ENCODE measurements at places on chromosomes 1 and 21. TPM values are rescaled to one million over a fixed set of nuclear protein-coding genes. Genes with fewer than 3 reads are reported as not detected.

The IFNLR1 gene
- 5.9 TPM for polyA plus RNA-seq

The NBPF4 gene
- not detected for polyA plus RNA-seq

The CELSR2 gene
- polyA plus RNA-seq = 17.4 TPM

The FMO5 gene
- 0.58 TPM for polyA plus RNA-seq

The LYPLAL1 gene
- 9.1 TPM for polyA plus RNA-seq

The GBP3 gene
- polyA plus RNA-seq = 11.0 TPM

The FLG2 gene
- polyA plus RNA-seq = not detected

The C8B gene
- polyA plus RNA-seq = not detected

The GRIK1 gene
- polyA plus RNA-seq = not detected

The ANKRD34A gene
- 1.1 TPM for polyA plus RNA-seq

The RHD gene
- polyA plus RNA-seq = not detected

The CDCA8 gene
- 47.0 TPM for polyA plus RNA-seq

The MTFR1L gene
- 27.1 TPM for polyA plus RNA-seq

The CD52 gene
- polyA plus RNA-seq = 0.27 TPM

The MEX3A gene
- 1.3 TPM for polyA plus RNA-seq

The RNF186 gene
- not detected for polyA plus RNA-seq

The WDR47 gene
- 13.9 TPM for polyA plus RNA-seq

DNA sequence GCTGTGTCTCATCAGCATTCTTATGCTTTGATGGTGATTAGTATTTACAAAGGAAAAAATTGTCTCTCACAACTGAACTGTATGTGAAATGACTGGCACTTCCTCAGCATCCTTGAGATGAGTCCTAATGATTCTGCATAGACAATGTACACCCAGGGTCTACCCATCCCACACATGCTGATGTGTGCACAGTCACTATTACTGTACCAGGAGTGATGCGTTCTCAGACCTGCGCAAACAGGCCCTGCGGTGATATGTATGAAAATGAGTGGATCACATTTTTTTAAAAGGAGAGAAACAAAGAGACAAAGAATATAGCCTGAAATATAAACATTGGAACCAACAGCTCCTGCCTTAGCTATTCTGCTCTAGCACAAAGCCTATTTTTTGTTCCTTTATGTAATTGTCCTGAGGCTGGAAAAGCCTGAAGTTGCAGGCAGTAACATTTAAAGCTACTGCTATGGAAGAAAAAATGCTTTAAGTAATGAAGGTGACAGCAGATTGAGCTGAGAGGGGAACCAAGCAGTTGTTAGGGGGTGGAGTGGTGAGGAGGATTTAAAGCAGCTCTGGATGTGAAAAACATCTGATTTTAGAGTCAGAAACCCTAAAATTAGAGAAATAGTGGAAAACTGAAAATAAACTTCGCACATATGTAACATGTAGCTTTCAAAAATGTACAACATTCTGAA lies 5.5 kb downstream of the RCAN1 start:
- DNase-seq = peak; percentile 33

DNA sequence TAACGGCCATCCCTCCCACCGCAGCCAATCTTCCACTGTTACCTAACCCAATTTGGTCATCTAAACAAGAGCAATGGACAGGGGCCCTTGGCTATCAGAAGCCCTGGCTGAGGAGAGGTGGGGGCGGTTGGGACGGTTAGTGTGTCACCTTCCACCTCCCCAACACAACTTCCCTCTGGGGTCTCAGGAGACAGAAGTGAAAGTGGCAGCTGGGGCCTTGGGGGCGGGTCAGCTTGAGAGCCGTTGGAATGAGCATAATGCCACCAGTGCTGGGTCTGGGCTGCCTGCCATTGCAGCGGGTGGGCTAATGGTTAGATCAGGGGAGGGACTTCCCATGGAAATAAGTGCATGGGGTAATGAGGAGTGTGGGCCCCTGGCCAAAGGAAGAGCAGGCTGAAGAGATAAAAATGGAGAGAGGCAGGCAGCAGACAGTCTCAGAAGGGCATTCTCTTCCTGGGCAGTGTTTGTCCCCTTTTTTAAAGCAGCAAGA lies 7.9 kb downstream of the MEF2D start:
- no peak for DNase-seq

DNA sequence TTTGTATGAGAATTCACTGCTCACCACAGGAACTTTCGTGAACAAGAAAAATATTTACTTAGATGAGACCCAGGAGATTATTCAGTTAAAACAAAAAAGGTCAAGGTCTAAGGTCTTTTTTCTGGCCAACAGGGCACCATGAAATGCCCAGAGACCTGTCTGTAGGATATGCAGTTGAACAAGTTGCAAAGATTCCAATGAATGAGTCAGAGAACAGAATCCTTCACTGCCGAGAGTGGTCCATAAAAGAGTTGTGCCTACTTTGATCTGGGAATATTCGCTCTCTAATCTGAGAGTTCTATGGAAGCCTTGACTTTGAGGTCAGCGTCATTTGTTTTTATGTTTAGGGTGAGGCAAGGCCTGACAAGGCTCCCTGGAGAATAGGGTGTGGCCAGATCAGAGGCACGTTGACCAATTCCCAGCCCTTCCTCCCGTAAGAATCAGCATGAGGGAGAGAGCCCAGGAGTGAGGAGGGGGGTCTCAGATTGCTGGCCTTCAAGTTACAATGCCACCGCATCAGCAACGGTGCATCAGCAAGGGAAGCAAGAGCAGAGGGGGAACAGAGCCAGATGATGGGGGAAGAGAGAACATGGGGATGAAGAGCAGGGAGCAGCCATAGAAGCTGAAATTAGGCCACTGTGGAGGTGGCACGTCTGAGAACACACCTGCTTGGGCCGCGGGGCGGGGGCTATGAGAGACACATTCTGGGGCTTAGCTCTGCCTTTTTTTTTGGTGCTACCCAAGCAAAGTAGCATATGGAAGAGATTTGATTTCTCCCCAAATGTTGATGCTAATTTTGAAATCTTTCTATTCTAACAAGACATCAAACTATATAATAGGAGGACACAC lies 206.4 kb upstream of the RAB4A start:
- DNase-seq = no peak

- no peak for DNase-seq
Measured at GRCh38 chr21:25938658-25939395, 204.1 kb downstream of the GABPA start.

GRCh38 chr1:157045250-157046218 lies at the start of gene ARHGEF11:
ARHGEF11 (minus strand) TSS chr1:157045742; CDS start chr1:157044330, 1,412 bp downstream.
- DNase-seq = peak; percentile 84

- DNase-seq = no peak
Measured at GRCh38 chr1:117388328-117388727, 21.1 kb downstream of the MAN1A2 start.

- no peak for DNase-seq
Measured at GRCh38 chr1:71166178-71167173, 85.6 kb upstream of the ZRANB2 start.

DNA sequence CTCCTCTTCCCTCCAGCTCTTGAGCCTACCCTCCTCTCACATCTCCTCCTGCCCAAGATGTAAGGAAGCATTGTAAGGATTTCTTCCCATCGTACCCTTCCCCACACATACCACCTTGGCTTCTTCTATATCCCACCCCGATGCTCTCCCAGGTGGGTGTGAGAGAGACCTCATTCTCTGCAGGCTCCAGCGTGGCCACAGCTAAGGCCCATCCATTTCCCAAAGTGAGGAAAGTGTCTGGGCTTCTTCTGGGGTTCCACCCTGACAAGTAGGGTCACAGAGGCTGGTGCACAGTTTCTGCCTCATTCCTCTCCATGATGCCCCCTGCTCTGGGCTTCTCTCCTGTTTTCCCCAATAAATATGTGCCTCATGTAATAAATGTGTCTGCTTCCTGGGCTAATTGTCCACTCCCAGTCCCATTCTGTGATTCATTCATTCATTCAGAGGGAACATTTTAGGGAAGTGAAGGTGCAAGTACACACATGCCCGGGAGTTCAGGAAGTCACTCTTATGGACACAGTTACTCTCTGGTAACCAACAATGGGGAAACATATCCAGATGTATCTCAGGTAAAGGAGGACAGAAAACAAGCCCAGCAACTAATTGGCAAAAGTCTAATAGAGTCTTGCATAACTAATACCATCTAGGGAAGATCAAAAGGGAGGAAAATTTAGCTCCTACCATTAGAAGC lies 1.9 kb downstream of the SPRR4 start:
- DNase-seq = peak; percentile 84

DNA sequence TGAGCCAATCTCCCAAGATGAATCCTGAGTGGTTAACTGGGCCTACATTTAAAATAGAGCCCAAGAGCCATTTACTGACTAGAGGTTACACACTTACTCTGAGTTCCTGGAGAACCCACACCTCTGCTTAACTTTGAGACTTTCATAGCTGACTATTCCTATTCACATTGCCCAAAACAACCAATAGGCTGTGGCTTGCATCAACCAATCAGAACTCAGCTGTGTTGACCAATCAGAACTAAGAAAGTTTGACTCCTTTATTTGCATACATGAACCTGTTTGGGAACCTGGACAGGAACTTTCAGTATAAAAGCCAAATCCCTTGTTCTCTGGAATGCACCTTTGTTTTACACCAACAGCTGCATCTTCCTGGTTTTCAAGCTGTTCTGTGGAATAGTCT lies 9.5 kb downstream of the ZSWIM5 start:
- no peak for DNase-seq

DNA sequence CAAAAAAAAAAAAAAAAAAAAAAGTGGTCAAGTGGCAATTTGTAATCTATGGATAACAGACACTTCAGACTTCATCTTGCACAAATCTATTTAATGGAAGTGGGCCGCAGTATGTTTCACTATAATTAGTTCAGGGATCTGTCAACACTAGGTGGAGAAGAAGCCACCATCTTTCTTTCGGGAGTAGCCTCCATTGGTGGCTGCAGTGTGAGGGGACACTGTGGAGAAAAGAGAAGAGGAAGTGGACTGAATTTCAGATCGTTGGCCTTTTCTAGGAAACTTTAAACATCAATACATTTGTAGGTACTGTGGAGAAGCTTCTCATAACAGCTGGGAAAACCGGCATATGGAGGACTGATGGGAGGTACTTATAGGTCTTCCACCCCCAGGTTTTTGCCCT lies 8.0 kb upstream of the ELAPOR1 start:
- no peak for DNase-seq

DNA sequence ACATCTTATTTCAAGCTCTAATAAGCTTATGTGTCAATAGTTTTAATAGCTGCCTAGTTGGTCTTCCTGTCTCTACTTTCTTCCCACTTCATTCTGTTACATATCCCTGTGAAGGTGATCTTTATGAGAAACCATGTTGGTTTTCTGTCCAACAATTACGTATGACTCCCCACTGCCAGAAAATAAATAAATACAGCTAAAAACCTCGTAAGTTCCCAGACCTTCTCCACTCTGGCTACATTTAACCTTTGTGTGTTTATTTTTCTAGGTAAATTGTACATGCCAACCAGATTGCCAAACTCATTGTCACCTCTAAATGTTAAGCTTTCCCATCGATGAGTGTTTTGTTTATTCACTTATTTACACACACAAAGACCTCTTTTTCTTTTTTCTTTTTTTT lies 147.2 kb downstream of the CRB1 start:
- no peak for DNase-seq

DNA sequence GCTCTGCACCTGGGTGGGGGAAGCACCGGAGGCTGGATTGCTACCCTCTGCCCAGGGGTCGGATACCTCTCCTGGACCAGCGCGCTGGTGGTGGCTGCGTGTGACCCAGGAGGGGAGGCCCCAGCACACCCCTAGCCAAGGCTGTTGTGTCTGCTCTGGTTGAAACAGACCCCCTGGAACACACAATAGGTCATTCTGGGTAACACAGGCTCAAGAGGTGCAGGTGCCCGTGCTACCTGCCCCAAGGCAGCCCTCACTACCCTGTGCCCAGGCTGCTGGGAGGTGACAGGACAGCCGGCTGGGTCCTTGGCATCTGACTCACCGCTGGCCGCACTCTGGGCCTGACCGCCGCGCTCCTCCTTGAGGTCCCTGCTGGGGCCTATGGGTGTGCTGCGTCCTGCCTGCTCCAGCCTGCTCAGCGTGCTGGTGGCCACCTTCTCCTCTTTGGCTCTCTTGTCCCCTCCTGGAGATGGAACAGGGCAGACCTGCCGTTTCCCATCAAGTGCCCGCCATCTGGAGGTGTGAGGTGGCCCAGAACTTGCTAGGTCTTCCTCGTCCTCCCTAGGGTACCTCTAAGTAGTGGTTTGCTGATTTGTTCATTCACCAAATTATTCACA lies 30.0 kb downstream of the ZBTB17 start:
- DNase-seq = no peak

- no peak for DNase-seq
Measured at GRCh38 chr1:16979475-16980327, 719 bp downstream of the MFAP2 start.

GRCh38 chr1:52332411-52332810 lies 33.6 kb downstream of the CC2D1B start:
- DNase-seq = no peak

DNA sequence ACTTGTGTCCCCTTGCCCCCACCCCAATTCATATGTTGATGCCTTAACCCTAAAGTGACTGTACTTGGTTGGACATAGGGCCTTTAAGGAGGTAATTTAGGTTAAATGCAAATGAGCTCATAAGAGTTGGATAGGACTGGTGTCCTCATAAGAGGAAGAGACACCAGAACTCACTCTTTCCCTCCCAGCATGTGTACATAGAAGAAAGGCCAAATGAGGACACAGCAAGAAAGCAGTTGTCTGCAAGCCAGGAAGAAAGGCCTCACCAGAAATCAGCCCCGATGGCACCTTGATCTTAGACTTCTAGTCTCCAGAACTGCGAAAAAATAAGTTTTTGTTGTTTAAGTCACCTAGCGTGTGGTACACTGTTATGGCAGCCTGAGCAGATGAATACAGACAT lies 45.5 kb downstream of the RAB3GAP2 start:
- DNase-seq = no peak

GRCh38 chr1:172488393-172488792 lies 44.5 kb upstream of the PIGC start:
- no peak for DNase-seq

- no peak for DNase-seq
Measured at GRCh38 chr1:74343216-74343615, 108.0 kb downstream of the TNNI3K start.

DNA sequence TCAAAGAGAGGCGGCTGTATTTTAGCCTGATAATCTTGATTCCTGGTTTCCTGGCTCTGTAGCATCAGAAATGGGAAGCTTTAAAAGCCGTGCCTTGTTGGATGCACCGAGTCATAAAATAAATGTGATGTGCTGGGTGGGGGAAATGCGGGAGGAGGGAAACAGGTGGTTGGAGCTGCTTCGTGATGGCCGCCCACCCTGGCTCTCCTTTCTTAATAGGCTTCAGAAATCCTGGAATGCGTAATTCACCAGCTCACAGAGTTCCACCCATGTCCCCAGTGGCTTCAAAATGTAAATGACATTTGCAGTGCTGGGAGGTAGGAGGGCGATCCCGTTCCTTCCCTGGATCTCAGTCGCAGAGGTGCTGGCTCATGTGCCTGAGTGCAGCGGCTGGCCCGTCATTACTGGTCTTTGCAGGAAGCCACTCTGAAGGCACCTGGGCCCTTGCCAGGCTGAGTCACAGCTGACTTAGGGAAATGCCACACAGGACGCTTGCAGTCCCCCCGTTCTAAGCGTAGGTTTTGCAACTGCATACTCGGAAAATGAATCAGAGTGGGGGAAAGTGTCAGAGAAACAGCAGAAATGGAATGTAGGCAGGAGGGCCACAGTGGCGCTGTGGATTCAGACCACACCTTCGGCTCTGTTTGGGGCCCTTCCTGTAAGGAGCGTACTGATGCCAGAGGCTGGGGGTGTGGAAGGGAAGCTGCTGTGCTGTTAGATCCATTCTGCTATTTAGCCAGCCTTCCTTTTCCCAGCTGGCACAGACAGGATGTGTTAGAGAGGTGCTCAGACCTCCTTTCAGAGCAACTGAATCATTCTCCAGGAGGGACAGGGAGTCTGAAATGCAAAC lies 37.6 kb downstream of the GALNT2 start:
- DNase-seq = peak; percentile 99

Data from mammary epithelial cell (primary cell).